ENCODE measurements at places on chromosomes 5 and 9.

- DNase-seq: no peak
Measured at GRCh38 chr9:93346231-93347112, 105.0 kb upstream of the FAM120A start.

DNA sequence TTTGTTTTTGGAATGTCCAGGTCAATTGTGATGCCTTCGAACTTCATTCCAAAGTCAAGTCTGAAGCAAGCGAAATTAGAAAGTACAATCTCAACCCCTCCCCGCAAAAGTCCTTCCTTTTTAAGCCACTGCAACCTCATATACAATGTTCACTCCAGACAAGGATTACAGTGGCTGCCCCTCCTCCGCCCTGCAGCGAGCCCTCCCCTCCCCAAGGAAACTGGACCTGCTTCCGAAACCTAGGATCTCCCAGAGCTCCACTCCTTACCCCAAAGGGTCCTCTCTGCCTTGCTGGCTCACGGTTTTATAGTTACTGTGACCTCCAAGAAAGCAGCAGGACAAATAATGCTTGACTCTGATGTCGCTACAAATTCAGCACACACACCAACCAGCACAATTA lies 10.4 kb downstream of the LRRC14B start:
- no peak for DNase-seq

GRCh38 chr5:91379246-91379913 lies 3.7 kb downstream of the ARRDC3 start:
- DNase-seq: no peak

DNA sequence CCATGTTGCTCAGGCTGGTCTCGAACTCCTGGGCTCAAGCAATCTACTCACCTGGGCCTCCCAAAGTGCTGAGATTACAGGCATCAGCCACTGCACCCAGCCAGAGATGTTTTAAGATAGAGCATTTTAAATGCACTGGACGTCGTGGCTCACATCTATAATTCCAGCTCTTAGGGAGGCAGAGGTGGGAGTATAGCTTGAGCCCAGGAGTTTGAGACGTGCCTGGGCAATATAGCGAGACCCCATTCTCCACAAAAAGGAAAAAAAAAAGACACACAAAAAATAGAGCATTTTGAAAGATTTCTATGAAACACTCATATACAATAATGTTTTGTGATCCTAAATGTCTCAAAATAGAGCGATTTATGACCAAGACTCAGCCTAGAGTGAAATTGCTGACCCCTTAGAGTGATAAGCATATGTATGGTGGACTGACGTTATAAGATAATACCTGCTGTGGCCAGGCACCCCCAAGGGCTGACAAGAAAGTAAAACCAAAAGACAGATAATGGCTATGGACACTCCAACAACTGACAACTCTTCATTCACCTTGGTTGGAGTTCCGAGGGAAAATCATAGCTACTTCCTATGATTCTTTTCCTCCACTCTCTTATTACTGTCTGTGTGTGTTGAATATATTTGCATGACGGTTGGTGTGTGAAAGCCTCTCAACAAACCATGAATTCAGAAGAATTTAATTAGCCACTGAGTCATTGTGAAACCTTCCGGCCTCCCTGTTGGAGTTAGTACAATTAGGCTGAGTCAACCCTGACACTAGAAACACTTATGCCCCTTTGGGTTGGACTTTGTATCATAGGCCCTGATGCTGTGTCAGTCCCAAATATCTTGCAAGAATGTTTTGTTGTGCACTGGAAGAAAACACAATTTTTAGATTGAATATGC lies 526.5 kb upstream of the NUDT12 start:
- no peak for DNase-seq

Measured in bone marrow (tissue), 2 donors.